ENCODE measurements at places on chromosomes 2 and 18.

DNA sequence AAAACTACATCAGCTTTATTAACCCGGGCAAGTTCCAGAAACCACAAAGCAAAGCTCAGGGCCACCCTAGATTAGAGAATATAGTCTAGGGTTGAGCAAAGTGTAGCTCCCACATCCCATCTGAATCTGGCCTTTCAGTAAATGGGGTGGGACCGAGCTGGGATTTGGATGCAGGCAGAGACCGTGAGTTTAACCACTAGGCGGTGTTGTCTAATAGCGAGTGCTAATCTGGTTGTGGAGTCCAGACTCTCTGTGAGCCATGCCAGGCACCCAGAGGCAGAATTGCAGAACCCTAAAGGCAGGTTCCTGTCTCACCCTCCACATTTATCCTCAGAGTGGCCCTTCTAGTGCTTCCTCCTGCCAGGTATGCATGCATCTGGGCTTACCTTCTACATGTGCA lies 435.9 kb downstream of the TSN start:
- no peak for DNase-seq

- no peak for DNase-seq
Measured at GRCh38 chr2:21376864-21377263, 253.1 kb downstream of the TDRD15 start.

DNA sequence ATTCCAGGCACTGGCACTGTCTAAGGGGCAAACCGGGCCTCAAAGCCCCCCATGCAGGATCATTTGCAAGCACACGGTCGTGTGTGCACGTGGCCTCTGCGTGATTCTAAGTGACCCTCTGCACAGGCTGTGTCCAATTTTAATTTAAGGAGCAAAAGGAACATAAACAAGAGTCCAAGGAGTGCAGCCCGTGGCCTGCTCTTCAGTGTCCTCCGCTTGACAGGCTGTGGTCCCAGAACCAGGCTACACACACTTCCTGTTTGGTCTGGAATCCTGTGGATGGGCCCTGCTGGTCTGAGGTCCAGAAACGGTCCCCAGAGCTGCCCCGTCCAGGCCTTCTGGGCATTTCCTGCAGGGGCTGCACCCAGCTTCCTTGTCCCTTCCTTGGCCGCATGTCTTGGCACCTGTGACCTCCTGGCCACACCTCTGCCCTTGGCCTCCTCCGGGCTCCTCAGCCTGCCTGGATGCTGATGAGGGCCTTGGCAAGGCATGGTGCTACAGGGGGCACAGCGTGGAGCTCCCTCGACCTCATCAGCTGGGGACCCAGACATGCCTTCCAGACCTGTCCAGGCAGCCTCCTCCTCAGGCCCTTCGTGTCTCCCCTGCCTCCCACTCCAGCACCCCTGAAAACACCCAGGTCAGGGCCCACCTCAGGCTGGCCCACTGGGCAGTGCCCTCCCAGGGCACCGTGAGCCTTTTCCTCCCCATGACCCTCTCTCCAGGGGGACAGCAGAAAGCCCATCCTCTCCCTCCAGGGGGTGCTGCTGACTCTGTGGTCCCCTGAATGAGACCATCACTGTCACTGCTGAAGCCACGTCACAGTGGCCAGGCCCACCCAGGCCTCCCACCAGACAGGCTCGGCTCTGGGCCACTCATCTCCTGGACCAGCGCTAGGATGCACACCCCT lies 136.4 kb upstream of the GPC1 start:
- no peak for DNase-seq

DNA sequence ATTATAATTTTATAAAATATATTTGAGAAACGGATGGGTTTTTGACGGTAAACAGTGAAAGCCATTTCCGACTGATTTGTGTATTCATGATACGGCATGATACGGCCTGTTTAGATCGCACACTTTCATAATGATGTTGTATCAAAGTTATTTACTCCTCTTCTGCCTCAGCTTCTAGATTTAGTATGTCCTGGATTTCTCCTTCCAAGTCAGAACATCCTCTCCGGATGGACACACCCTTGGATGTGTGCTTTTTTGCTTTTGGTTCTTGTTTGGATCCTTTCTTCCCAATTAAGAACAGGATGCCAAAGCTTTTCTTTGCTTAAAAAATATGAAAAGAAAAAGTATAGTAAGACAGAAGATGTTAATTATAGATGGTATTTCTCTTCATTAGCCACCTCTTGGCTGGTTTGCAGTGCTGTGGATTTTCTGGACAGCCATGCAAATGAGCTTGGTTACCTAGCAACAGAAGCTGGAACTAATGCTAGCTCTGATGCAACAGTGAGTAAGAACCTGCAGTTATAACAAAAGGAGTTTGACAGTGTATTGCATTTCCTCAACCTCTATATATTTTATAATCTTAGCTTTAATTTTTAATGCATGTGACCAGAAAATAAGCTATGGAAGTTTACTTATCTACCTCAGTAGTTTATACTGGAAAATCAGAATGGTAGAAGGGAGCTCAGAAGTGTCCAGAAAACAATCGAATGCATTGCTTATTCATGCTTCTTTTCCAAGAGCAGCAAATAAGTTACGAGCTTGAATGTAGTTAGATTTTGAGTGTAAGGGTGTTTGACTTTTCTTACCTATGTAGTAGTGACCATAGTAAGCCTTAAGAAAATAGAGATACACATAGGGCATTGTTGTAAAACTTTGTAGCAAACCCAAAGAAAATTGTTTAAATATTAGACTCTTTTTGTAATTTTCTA lies 27.9 kb downstream of the RMND5A start:
- peak; percentile 29 for DNase-seq

- no peak for DNase-seq
Measured at GRCh38 chr2:39719317-39719716, 53.6 kb downstream of the TMEM178A start.

DNA sequence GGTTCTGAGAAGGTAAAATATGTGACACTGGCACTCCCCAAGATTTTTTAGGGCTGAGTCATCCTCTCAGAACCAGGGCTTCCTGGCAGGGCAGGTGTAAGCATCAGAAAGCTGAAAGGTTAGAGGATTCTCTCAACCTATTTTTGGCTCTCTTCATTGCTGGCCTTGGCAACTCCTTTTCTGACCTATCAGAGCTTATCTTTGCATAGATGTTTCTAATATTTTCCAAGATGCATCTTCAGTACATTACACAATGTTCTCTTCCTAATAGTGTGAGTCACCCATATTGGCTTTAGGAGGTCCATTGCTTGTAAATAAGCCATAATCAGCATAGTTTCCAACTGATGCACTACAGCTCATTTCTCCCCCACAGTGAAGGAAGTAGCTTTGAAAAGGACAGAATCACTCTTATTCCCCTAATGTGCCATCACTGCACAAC lies 2008.4 kb upstream of the PIK3C3 start:
- DNase-seq, result no peak

DNA sequence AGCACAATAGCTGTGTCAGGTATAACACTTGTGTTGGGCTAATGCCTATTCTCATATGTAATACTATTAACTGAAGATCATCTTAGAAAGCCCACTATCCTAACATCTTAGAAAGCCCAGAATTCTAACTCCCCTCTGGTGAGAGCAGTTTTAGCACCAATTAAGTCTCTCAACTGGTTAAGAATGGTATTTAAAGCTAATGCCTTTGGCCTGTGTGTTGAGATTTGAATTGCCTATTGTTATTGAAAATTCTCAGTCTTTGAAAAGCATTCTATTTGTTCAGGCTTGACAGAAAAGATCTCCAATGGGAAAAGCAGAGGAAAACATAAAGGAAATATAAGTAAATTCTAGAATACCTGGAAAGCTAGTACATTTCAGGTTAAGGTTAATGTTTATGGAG lies 352.5 kb downstream of the ARHGAP15 start:
- no peak for DNase-seq

DNA sequence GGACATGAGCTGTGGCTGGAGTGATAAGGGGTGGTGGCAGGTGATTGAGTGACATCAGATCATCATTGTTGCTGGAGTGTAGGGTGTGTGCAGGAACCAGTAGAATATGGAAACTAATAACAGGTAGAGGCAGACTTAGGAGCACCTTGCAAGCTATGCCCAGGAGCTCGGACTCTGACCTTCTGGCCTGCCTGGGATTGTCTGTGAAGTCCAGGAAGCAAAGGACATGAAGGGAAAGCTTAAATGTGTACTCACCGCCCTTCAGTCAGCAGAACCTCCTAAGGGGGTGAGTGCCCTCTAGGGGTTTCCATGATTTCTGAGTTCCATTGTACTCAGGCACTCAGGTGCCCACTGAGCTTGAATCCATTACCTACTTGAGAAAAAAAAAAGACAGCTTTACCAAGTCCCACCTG lies 104.2 kb downstream of the CRIM1 start:
- no peak for DNase-seq

GRCh38 chr2:50347358-50348044 lies 684.4 kb downstream of the NRXN1 start:
- DNase-seq, result no peak

- no peak for DNase-seq
Measured at GRCh38 chr18:3461704-3462103, 11.7 kb downstream of the TGIF1 start.

GRCh38 chr2:160022162-160022561 lies 40.3 kb downstream of the PLA2R1 start:
- DNase-seq, result no peak

DNA sequence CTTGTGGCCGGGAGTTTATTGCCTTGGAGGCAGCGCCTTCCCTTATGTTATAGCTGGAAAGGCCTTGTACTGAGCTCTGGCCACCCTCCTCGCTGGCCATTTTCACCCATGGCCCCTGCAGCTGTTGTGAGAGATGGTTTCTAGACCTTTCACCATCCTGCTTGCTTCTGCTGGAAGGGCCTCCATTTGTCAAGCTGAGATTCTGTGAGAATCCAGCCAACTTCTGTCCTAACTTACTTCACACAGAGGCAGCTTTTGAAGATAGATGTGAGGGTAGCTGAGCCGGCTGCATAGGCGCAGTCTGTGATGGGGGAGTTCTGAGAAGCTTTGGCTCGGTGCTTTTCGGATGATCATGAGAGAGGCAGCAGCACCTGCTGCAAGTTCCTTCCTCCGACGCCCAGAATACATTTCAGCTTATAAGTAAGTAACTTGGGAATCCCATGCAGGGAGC lies 8.7 kb downstream of the CTIF start:
- no peak for DNase-seq

DNA sequence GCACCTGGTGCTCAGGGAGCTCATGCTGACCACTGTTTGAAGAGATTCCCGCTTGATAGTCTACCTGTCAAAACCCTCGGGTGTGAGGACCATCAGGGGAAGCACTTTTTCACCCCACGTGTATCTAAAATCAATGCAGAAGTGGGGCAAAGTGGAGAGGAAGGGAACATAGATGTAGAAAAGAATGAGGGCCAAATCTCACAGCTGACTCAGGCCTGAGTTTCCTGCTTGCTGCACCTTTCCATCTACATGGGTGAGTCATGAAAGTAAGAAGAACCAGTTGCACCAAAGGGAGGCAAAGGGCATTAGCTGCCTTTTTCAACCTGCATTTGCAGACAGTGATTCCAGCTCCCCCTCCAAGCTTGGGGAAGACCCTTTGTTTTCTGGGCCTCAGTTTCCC lies 100.2 kb upstream of the MYCN start:
- DNase-seq, result no peak

DNA sequence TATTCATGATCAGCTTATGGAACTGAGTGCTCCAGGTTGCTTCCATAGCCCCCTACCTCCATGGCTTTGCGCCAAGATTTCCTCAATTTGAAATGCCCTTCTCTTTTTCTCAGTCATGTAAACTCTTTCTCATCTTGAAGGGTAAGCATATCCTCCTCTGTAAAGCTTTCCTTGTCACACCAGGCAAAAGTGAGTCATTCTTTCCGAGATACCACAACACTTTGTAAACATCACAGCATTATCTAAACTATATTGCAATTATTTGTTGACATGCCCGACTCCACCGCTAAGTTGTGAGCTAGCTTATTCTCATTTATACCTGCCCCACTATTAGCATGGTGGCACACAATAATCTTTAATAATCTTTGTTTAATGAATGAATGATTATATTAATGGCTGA lies 419.5 kb upstream of the CHST9 start:
- no peak for DNase-seq

DNA sequence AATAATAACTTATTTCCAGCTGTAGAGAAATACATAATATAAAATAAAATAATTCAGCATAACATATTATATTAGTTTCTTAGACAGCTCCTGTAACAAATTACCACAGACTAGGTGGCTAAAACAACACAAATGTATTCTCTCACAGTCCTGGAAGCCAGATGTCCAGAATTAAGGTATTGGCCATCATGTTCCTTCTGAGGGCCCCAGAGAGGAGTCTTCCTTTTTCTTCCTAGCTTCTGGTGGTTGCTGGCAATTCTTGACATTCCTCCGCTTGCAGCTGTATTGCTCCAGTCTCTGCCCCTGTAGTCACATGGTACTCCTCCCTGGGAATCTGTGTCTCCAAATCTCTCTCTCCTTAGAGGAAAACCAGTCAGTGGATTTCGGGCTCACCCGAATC lies 146.8 kb downstream of the RBM43 start:
- DNase-seq, result no peak

DNA sequence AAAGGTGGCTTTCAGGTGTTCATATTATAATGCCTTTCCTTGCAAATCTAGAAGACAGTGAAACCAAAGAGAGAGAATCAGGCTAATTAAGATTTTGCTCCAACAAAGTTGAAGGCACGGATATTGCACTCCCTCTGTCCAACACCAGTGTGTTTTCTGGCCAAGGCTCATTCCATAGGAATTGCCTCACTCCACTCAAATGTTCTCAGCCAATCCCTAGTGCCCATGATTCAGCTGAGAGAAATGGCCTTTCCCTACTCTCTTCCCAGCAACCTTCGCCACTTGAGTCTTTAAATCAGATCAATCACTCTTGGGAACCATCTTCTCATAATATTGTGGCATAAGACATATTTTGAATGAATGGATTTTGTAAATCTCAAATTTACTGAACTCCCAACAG lies 768.2 kb upstream of the ACVR2A start:
- DNase-seq, result no peak

DNA sequence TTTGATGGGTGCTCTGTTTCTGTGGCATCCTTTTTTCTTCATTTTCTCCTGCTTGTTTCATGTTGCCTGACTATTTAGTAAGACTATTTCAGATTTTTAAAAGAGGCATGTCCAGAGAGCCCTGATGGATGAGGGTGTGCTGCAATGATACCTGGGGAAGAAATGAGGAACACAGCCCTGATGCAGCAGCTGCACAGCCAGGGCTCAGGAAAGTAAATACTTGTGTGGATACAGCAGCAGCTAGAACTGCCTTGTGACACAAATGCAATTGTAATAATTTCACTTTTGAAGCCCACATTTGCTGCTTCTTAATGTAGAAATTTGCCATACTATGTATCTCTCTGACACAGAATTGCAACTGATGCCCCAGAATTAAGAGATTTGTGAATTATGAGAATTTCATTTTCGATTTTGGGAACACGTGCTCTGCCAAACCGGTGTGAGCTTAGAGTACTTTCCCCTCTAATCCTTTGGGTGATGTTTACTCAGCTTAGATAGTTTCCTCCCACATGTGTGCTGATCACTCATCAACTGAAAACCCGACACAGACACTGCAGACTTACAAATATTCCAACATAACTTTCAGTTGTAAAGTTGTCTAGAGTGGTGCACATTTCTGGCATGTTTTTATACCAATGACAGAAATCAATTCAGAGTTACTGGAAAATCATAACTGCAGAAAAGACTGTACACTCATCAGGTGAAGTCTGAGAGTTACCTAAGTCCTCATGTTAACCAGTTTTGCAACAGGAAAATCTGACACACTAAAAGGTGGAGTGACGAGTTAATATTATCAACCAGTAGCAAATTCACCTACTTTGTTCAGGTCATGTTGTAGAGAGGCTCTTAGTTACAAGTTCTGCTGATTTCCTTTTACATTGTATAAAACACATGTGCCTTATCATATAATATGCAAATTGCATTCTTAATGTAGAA lies 383.4 kb downstream of the CBLN2 start:
- DNase-seq, result no peak

GRCh38 chr2:191885098-191885497 lies 38.2 kb upstream of the CAVIN2 start:
- no peak for DNase-seq
